ENCODE measurements at places on chromosomes 16 and 17.

DNA sequence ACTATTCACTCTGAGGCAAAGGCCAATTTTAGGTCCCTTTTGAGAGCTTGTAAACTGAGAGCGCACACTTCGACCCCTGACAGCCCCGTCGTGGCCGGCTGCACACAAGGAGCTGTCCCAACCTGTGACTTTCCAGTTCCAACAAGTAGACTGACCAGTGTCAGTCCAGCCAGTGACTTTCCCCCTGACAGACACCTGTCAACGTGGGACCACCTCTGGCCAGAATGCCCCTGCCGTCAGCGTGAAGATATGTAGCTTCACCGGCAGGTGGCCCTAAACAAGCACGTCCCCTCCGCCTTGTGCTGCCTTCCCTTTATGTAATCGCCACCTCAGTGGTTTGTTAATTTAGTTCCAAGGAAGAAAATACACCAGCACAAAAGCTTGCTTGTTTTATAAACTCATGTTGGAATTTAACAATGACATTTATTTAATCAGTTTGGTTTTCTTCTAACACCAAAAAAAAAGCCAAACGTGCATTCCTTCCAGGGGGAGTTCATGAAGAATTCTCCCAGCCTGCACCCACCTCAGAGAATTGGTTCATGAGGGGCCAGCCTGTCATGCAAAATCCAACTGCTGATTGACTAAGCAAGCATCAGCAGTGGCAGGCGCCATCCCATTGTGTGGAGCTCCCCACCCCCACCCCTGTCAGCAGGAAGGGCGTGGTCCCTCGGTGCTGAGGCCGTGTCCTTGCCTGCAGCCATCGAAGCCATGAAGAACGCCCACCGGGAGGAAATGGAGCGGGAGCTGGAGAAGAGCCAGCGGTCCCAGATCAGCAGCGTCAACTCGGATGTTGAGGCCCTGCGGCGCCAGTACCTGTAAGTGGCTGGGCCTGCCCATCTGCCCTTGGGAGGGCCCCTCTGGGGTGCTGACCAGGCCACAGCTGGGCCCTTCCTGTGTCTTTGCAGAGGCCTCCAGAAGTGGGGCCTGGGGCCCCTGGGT, 33.9 kb downstream of the PLD6 start:
- no peak for DNase-seq

- DNase-seq = no peak
These were observed 95.0 kb downstream of the PLCG2 start for GRCh38 chr16:81873843-81874752.

GRCh38 chr16:80038566-80038965, 438.0 kb upstream of the MAF start:
- DNase-seq = no peak

GRCh38 chr16:49048557-49048956, 233.1 kb downstream of the CBLN1 start:
- DNase-seq = peak; percentile 2

DNA sequence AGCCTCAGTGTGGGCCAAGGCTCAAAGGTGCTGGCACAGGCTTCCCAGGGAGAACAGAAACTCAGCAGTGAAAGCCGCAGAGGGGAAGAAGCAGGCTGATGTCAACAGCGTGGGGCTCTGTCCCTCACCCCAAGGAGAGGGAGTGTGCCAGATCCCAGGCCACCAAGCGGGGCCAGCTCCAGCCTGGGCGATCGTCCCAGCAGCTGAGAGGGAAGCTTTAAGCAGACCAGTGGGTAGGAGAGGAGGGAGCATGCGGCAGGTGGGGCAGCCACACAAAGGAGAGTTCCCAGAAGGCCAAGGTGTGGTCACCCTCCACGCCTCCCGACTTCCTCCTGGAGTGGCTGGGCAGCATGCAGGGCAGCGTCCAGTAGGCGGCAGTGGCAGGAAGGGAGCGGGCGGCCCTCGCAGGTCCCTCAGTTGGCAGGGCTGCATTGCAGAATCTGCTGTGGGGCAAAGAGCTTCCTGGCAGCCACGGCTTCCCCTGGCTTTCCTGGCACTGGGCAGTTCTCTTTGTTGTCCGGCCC, 6.0 kb downstream of the SYNGR2 start:
- DNase-seq = no peak

DNA sequence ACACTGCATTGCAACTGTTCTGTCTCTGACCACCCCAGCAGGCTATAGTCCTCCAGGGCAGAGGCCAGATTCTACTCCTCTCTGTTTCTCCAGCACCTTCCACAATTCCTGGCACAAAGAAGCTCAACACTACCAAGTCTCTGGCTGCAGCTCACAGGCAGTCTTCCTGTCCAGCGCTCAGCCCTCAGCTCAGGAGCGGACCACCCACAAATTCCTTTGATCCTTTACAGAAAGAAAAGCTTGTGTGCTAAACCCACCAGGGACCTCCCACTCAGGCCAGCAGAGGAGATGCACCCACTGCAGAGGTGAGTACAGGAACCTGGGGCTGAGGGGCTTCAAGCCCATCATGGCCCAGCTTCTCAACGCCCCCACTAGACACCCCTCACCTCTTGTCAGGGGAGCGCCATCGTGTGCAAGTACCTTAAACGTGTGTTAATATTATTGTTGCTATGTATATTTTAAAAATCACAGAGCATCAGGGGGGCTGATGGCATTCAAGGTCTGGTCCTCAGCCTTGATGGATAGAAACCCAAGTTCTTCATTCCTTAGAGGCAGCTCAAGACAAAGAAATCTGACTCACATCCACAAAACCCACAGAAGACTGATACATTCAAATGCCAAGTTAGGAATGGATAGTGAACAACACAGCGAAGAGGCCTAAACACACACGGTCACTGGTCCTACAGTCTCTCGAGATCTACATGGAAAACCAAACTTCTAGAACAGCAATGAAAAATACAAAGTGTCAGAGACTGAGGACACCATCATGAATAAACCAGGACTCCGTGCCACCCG, 8.4 kb downstream of the HSDL1 start:
- no peak for DNase-seq

GRCh38 chr17:46023783-46024388, 24.8 kb downstream of the STH start:
- DNase-seq = no peak

DNA sequence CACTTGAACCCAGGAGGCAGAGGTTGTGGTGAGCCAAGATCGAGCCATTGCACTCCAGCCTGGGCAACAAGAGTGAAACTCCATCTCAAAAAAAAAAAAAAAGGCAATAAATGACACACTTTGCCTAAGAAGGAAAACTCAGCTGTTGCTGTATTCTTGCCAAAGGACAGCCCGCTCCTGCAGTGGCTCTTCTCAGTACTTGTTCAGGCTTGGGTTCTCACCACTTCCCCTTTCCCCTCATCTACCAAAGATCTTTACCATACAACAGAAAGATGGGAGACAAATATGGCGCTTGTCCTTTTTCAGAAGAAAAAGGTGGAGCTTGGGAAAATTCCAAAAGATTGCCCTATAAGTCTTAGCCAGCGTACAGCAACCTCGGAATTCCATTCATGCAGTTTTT, 58.5 kb downstream of the MYH13 start:
- no peak for DNase-seq

DNA sequence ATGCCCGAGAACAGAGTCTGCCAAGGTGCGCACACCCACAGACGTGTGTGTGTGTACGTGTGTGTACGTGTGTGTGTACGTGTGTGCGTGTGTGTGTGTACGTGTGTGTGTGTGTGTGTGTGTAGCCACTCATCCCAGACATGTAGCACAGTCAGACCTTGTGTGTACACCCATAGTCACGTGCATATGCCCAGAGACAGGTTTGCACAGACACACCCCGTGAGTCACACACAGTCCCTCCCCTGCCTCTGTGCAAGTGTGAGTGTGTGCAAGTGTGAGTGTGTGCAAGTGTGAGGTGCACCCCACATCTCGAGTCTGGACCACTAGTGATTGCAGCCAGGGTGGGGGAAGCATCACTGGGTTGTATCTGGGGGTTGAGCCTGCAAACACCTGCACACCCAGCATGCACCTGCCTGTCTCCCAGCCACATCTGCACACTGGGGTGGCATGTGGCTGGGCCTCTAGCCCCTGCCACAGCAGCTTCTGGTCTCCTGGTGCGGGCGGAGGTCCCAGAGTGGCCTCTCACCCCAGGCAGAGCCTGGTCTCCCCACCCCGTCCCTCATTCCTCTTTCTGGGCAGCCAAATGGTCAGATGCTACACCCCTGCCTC, 23.6 kb downstream of the BAHCC1 start:
- no peak for DNase-seq

- DNase-seq = no peak
These were observed 262.6 kb upstream of the MYOCD start for GRCh38 chr17:12402963-12403622.

- no peak for DNase-seq
These were observed 11.3 kb downstream of the PLD2 start for GRCh38 chr17:4818276-4818675.

DNA sequence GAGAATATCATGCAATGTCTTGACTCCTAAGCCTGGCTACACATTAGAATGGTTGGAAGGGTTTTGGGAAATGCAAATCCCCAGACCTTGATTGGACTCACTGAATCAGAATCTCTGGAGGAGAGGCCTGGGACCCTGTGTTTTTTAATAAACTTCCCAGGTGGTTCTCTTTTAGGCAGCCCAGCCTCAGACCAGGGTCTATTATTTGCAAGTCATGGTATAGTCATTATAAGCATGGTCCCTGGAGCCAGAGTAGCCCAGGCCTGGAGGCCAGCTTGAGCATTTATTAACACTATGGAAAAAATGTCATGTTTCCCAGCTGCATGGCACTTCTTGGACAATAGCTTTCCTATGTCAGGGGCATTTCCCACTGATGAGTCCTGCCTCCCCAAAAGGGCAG, 266.9 kb downstream of the NPIPA8 start:
- no peak for DNase-seq

DNA sequence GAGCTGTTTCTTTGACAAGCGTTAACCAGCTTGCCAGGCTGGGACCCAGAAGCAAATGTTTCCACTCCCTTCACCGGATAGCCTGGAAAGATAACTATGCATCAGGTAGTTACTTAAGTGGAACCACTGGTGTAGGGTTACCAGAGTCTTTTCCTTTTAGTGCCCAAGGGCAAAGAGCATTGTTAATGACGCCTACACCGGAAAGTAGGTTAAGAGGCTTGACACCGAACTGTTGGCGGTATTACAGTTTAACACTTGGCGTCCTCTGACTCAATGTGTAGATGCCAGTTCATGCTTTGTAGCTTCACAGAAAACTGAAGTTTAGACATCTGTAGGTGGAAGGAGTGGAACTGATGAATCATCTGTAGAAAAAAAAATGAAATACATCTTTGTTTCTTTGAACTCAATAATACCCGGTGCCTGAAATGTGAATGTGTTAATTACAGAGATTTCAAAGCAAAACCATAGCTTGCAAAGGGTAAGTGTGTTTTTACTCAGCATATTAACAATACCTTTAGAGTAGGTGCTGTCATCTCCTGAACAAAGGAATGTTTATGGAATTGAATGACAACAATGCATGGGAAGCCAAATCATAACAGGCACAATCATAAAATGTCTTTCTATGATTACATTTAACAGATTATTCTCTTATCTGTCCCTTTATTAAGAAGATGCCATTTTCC, 426.7 kb upstream of the SALL1 start:
- DNase-seq = no peak

- DNase-seq = no peak
These were observed 27.7 kb downstream of the PPM1E start for GRCh38 chr17:58783380-58783779.

- DNase-seq = no peak
These were observed 18.2 kb downstream of the RAB40C start for GRCh38 chr16:608019-608418.

- no peak for DNase-seq
These were observed 73.9 kb downstream of the CDH13 start for GRCh38 chr16:82700541-82701235.

DNA sequence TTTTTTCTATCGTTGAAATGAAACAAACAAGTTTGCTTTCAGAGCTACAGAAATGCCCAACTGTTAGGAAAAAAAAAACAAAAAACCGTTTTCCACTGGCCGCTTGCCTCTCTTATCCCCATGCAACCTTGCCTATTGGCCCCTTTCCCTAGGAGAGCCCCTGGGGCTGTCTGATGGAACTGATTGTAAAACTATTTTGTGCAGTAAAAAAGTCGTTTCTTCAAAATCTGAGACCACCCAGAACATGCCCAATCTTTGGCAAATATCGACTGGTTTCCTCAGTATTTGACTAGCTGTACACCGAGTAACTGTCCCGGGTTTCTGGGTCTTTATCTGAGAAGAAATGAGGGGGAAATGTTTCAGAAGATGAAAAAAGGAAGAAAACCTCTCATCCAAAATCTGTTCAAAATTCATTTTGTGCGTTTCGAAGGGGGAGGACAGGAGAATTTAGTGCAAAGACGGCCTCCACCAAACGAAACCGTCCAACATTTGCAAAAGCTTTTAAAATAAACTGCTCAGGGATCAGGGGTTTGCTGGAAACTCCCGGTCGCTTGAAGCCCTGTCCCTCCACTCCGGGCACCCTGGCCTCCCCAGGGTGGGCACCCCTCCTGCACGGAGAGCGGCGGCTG, 1.1 kb upstream of the GNAO1 start:
- DNase-seq = no peak

DNA sequence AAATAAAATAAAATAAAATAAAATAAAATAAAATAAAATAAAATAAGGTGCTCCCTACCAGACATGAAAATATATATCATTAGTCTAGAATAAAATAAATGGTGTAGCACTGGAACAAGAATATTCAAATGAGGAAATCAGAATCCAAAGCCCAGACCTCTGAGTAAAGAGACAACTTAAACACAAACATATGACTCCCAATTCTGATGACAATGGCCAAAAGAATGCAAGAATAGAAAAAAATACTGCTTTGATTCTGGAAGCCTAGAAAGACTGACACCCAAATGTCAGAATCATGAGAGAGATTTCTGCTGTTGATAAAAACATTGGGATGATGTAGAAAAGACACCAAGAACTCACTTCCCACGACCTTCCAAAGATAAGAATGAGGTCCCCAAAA, 27.9 kb downstream of the MYOCD start:
- DNase-seq = no peak

DNA sequence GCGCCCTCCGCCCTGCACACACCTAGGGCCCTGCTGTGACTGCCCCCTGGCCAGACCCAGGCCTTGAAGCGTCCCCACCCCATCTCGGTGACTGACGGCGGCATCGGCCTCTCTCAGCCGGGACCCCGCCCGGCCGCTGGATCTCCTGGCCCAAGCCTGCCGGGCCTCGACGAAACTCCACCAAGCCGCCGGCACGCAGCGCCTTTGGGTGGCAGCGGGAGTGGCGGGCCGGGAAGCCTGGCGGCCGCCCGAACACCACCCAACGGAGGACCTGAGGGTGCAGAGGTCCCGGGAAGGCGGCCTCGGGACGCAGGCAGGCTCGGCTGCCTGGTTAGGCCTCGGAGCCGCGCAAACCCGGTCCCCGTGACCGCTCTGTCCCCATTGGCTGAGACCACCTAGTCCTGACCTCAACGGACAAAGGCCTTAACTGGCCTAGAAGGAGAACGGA, 12.0 kb upstream of the TMEM97 start:
- no peak for DNase-seq

DNA sequence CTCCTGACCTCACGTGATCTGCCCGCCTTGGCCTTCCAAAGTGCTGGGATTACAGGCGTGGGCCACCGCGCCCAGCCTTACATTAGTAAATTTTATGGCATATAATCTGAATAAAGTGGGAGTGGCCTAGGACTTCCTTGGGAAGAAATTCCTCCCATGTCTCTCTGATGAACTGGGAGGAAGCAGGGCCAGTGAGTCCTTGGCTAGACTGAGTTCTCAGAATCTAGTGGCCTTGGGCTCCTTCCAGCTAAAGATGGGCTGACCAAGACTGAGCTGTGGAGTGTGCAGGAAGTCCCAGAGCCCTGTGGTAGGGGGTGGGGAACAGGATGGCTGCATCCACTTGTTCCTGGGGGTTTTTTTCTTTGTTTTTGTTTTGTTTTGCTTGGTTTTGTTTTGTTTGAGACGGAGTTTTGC, 10.0 kb upstream of the NAGLU start:
- DNase-seq = no peak

- no peak for DNase-seq
These were observed 65.1 kb downstream of the SOCS1 start for GRCh38 chr16:11190588-11191560.
